ENCODE measurements at places on chromosomes 7 and 10.

DNA sequence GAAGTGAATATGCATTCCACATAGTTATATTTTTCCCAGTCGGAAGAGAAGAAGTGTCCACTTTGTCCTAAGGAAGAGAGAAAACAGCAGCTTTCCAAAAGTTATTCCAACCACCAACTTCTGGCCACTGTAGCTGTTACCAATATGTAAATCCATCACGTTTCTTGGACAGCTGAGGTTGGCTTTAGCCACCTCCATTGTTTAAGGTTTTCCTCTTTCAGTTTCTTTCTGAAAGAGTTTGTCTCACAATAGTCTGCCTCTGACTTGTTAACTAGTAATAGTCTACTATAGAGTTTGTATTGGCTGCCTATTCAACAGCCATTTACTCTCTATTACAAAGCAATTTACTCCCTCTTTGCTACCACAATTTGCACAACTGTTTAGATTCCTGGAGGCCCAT is 457.6 kb upstream of the LRRN3 start:
- DNase-seq, result no peak

- DNase-seq, result no peak
Observed at GRCh38 chr10:36050763-36051499, 408.8 kb upstream of the FZD8 start.

DNA sequence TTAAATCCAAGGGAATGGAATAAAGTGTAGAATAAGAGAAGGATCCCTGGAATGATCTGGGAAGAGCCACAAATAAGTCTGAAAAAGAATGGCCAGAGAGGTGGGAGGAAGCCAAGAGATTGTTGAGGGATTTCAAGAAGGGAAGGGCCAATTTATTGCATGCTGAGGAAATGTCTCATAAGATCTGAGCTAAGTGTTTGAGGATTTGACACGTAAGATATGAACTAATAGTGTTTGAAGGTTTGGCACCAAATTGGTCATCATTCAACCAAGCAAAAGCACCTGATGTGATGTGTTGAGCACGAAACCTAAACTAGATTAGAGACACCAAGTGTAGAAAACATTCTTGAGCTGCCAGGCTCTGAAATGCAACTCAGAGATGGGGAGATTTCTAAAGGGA is 97.9 kb downstream of the TSPAN12 start:
- no peak for DNase-seq

- DNase-seq, result no peak
Observed at GRCh38 chr7:118870187-118870586, 645.7 kb downstream of the ANKRD7 start.

DNA sequence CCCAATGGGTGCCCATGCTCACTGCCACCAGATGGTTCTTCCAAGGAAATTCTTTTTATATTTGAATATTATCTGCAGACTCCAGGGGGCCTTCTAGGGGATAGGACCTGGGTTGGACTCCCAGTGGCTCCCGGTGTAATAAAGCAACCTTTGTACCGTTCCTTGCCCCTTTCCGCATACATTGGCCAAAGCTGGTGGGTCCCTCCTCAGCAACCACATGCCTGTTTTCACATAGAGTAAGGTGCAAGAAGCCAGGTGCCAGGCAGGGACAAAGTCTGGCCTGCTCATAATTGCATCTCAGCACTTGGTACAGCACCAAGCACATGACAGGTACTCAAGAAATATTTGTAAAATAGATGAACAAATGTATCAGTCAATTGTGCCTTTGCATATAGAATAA is 46.4 kb upstream of the PPP1R3C start:
- no peak for DNase-seq

- DNase-seq, result no peak
Observed at GRCh38 chr10:6423004-6423403, 157.1 kb downstream of the PRKCQ start.

DNA sequence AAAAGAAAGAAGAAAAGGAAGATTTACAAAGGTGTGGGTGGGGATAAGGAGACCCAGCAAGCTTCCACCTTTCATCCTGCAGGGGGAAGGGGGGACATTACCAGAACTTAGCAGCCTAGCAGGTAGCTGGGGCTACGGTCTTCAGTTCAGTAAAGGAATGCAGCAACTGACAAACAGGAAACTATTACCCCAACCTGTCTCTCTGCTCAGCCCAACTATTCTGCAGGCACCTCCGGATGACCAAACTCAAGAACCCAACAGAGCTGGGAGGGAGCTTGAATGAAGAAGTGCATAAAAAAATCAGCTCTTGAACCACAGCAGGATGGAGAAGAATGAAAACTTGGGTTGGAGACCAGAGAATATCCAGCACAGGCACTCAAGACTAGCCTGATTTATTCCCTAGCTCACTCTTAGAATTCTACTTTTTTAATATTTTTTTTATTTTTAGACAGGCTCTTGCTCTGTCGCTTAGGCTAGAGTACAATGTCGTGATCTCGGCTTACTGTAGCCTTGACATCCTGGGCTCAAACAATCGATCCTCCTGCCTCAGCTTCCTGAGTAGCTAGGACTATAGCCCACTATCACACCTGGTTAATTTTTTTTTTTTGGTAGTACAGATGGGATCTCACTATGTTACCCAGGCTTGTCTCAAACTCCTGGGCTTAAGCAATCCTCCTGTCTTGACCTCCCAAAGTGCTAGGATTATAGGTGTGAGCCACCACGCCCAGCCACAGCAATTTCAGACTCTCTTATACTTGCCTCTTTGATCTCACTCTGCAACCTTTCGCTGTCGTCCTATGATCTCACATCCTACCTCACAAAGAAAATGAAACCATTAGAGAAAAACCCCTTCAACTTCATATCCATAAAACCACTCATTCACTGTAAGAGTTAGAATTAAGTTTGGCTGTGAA is 18.5 kb upstream of the C10orf67 start:
- DNase-seq, result no peak

DNA sequence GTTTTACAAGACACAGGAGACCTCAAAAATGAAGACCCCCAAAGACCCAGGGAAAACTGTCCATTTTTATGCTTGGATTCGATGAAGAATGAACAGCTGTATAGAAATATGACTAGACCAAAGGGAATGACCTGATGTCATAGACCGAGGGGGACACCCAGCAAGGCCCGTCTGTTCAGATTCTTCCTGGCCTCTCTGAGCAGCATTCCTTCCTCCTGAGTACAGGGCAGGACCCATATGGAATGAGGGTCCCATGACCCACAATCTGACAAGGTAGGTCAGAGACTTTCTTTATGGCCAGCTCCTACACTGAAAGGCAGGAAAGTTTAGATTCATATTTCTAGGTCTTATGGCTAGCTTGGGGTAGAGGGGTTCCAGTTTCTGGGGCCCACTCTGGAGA is 356.0 kb downstream of the GATA3 start:
- DNase-seq, result no peak

GRCh38 chr7:35384761-35385700 is 131.1 kb upstream of the TBX20 start:
- DNase-seq, result peak; percentile 9

DNA sequence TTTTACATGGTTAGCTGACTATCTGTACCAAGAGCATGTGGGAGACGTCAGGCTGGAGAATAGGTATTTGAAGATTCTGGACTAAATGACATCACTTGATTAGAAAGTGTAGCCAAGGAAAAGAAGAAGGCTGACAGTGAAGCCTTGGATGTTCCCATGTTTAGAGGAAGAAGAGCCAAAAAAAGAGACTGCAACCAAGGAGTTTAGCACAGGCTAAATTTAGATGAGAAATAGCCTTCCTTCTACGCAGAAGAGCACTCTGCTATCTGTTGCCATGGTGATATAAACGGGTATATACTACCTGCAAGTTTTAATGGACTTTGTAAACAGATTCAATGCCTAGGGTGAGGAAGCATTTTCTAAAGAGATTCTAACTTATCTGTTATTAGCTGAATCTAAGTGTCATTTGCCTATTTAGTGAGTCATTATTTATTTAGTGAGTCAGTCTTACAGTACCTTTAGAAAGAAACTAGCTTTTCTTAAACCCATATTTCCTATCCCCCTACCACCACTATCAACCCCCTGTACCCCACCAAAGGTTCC is 69.8 kb downstream of the CDK6 start:
- no peak for DNase-seq

GRCh38 chr10:96747734-96748550 is 27.6 kb upstream of the PIK3AP1 start:
- no peak for DNase-seq

- no peak for DNase-seq
Observed at GRCh38 chr10:20247454-20247853, 431.2 kb downstream of the PLXDC2 start.

- DNase-seq, result no peak
Observed at GRCh38 chr7:92904244-92905131, 68.1 kb upstream of the CDK6 start.

DNA sequence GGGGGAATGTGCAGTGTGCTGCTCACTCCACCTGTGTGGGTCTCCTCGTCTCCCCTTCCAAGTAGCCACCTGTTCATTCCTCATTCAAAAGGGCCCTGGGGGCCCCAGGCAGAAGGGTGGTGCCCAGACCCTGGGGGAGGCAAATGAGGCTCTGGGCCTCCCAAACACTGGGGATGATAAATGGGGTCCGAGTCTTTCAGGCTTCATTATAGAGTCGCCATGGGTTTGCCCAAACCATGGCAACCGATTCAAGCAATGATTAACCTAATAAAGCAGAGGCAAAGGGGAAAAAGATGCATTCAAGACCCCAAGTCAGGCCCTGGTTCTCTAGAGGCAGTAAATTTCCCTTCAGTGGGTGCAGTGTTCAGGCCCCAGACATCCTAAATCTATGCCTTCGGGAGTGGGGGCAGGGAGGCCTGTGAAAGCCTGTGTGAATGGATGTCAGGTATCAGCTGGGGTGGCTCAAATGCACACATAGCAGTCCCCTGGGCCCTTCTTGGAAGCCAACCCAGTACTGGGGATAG is 10.4 kb downstream of the NEUROG3 start:
- no peak for DNase-seq

All from NCI-H1694 treated with DMSO at 0.1 percent for 48 hours (cell line).